ENCODE measurements at places on chromosomes 1 and 21.

- DNase-seq: no peak
Measured at GRCh38 chr1:243287652-243288051, 31.8 kb downstream of the SDCCAG8 start.

DNA sequence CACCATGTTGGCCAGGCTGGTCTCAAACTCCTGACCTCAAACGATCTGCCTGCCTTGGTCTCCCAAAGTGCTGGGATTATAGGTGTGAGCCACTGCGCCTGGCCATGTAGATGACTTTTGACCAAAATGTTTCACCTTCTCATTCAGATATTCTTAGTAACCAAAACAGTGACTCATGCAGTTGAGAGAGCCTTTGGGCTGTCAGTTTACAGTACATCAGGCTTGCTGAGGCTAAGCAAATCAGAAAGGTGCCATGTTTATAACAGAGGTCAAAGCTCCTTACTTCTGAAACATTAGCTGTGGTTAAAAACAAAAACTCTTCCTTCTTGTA lies 21.0 kb downstream of the CNIH4 start:
- no peak for DNase-seq

DNA sequence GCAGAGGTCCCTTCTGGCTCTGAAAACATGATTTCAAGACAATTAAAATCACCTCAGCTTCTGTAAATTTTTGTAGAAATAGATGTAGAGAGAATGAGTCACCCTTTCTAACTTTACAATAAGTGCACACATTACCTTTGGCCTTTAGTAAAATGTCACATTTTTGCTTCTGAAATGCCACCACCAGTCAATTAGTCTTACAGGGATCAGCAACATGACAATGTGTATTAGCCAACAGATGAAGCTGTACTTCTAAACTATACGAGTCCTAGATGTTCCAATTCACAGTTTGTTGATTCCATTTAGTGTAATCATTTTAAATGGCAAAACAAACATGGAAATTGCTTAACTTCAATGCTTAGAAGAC lies 23.1 kb downstream of the C21orf91 start:
- DNase-seq: no peak

DNA sequence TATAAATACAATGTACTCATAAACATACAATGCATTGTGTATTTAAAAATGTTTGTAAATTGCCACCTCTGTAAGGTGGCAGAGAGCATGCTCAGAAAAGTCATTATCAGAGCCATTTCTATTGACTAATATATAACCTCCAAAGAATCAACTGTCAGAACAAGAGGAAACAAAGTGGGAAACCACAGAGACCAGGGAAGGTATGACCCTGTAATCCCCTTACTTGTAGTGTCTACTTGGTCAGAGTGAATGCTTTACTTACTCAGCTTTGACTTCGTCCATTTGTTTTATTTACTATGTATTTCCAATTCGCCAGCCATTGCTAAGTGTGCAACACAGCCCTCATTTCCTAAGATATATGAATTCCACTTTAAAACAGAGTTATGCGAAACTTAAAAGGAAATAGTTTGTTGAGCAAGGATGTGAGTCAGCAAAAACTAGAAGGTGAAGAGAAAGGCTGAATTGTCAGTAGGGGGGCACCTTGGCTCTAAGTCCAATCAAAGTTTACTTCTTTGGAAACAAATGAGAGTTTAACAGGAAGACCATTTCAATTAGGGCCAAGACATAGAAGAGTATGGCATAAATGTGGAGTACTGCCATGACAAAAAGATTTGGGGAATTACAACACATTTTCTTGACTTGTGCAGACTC lies 671.7 kb upstream of the PTBP2 start:
- DNase-seq: no peak

GRCh38 chr1:42392255-42392654 lies 11.7 kb downstream of the RIMKLA start:
- DNase-seq: no peak

DNA sequence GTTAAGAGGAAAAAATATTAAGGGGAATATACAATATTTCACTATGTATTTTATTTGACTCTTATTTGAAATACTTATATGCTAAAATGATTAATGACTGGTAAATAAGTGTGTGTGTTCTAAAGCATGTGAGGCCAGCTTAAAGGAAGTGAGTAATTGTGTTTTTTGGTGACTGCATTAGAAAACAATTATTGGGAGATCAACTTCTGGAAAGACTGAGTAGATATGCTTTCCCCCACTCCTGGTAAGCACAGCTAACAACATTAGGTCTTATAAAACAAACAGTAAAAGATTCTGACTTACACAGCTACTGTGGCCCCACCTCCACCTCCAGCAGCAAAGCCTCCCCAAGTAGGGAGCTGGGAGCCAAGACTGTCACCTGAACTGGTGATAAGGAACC lies 403.0 kb downstream of the SRGAP2C start:
- DNase-seq: no peak

GRCh38 chr1:177567393-177567792 lies 396.6 kb downstream of the BRINP2 start:
- no peak for DNase-seq

- no peak for DNase-seq
Measured at GRCh38 chr21:25304611-25305010, 302.7 kb downstream of the MRPL39 start.

- DNase-seq: no peak
Measured at GRCh38 chr1:182359645-182360044, 31.9 kb downstream of the GLUL start.

GRCh38 chr1:220370041-220370700 lies 97.9 kb upstream of the RAB3GAP2 start:
- DNase-seq: no peak

- no peak for DNase-seq
Measured at GRCh38 chr1:3945916-3946840, 46.1 kb upstream of the C1orf174 start.

- no peak for DNase-seq
Measured at GRCh38 chr1:208027861-208028260, 116.9 kb upstream of the CD34 start.

DNA sequence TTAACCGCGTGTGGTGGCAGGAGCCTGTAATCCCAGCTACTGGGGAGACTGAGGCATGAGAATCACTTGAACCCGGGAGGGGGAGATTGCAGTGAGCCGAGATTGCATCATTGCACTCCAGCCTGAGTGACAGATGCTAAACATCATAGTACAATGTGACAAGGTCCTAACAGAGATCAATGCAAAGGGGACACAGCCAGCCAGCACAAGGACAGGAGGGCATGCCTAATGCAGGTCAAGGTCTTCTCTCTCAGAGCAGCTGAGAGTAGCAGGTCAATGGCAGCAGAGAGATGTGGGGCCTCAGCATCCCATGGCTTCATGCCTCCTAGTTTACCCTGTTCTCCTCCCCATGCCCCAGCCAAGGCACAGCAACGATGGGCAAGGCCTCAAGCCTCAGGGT lies 3.0 kb upstream of the SMIM11 start:
- no peak for DNase-seq

DNA sequence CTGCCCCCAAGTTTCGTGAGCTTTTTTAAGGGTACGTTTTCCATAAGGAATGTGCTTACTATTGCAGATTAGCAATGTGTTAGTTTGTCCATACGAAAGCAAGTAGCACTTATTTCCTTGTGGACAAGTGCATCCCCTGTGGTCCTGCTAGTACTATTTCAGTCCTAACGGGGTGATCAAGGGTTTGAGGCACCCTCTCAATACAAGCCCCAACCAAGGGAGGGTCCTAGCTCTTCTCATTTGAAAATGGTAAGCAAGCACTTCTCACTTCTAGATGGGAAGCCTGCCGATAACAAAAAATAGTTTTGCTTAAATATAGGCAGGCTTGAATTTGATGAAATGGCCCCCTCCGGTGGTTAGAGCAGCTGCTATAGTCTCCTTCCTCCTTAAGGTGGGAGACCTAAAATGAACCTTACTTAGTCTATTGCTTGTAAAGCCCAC lies 64.0 kb upstream of the HMCN1 start:
- peak; percentile 72 for DNase-seq
